ENCODE measurements at places on chromosomes 7 and 10.

- no peak for DNase-seq
Observed at GRCh38 chr10:12396567-12396966, 47.2 kb downstream of the CAMK1D start.

GRCh38 chr10:96327462-96327861 is 23.2 kb downstream of the DNTT start:
- DNase-seq: no peak

DNA sequence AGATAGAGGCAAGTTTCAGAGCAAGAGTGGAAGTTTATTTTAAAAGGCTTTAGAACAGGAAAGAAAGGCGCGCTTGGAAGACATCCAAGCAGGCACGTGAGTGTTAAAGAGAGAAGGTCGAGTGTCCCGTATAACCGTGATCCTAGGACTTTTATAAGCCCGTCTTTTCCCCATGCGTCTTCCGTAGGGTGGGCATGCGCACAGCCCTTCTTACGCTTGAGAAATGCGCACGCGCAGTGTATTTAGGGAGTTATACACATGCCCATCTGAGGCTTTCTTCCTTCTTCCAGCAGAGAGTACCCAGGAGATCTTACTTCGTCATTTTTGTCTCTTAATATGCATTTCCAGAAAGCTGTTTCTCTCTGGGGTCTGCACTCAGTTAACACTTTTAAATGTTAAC is 52.4 kb downstream of the CALD1 start:
- DNase-seq: no peak

DNA sequence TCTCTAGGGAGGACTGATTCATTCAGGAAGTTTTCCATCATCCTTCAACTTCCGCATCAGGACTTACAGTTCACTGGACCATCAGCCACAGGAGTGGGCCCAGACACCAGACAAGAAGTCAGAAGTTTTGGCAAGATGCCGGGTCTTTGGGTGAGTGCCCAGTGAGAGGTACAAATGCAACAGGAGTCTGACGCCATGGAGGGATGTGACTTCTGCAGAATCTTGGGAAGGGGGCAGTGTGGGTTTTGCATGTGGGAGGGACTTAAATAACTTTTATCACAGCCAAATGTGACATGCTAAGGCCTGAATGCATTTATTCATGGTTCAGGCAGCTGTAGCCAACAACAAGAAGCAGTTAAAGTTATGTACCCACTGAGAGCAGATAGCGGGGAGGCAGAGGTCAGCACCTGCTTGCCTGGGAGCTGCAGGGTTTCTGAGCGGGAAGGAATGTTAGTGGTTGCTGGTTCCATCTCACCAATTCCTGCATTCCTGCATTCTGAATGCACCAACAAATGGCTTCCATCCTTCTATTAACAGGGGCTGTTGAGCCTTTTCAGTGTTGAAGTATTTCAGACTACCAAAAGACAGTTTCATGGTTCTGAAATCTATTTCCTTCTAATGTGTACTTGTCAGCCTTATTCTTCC is 375.2 kb downstream of the PAXIP1 start:
- no peak for DNase-seq

- DNase-seq: no peak
Observed at GRCh38 chr7:143375298-143376034, 5.7 kb upstream of the ZYX start.

DNA sequence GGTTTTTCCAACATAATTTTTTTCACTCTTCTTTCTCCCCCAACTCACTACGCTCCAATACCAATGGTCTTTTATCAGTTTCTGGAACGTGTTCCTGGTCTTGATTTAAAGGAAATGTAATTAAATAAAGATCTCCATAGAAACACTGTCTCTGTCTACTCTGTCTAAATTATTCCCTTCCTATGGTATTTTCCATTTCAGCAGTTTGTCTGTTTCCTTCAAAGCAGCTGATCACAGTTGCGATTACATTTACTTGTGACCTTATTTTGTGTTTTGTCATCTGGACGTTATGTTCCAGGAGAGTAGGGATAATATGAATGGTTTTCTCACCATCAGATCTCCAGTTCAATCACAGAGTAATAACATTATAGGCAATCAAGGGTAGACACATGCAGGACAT is 359.2 kb downstream of the NRG3 start:
- DNase-seq: no peak

DNA sequence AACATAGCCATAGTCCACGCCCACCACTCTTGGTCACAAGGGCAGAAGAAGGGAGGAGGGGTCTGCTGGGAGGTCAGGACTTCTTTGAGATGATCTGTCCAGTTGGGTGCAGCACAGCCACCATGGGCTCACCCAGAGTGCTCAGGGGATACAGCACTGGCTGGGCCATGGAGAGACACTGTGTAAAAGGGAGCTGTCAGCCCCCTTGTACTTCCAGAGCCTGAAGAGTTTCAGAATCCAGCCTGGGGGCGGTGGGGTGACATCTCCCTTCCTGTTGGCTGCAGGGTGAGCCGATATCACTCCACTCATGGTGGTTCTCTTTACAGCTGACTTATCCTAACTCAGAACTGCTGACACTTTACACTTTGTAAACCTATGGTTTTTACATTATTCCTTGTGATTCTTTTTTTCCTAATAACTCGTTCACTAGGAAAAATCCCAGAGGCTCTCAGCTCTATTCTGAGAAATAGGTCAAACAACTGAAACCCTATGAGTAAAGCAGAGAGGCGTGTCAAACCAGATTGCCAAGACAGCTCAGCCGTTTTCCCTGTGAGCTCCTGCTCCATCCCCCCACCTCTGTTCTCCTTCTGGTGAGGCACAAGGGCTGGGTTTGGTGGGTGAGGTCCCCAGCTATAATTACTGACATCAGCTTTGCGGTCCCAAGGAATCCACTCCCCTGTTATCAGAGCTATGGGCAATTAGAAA is 3.2 kb upstream of the MRPS24 start:
- DNase-seq: no peak

- DNase-seq: no peak
Observed at GRCh38 chr10:70908406-70909296, 20.3 kb upstream of the PCBD1 start.

GRCh38 chr10:21810582-21811244 is 192.8 kb downstream of the DNAJC1 start:
- DNase-seq: no peak

GRCh38 chr10:120406376-120406775 is 50.7 kb upstream of the PLPP4 start:
- no peak for DNase-seq

Measured in DMS 273 treated with DMSO at 0.1 percent for 48 hours (cell line).